ENCODE measurements at places on chromosomes 7 and 10.
A peak's percentile ranks its signal among the peaks of the same experiment; 100 is the strongest.

DNA sequence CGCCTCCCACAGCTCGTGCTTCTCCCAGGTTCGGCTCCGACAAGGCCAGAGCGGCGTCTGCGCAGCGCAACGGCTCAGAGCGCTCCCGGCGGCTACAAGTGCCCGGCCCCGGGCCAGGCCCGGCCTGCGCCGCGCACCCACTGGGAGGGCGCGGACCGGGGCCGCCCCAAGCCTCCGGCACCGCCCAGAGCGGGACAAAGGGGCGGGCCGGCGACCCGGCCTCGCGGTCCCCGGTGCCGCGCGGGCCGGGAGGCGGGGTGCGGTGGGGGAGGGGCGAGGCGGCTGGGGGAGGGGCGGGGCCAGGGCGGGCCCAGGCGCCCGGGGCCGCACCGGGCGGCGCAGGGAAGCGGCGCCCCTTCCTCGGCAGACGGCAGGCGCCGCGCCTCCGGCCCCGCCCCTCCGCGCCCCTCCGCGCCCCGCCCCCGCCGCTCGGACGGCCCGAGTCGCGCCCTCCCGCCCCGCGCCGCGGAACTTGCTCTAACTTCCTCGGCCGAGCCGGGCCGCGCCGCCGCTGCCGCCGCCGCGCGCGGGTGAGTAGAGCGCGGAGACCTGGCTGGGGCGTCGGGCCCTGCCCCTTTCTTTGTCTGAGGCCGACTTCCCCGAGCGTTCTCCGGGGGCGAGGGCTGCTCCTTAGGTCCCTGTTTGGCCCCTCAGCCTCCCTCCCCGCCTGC is at the start of gene TSPAN14:
TSS of gene TSPAN14 (plus strand) at position 469 of the 671 bp plus-strand sequence. CDS start 34,924 bp downstream, outside the sequence.
- peak; percentile 67 for DNase-seq

GRCh38 chr10:104591441-104591840 is 49.6 kb upstream of the SORCS3 start:
- DNase-seq, result no peak

DNA sequence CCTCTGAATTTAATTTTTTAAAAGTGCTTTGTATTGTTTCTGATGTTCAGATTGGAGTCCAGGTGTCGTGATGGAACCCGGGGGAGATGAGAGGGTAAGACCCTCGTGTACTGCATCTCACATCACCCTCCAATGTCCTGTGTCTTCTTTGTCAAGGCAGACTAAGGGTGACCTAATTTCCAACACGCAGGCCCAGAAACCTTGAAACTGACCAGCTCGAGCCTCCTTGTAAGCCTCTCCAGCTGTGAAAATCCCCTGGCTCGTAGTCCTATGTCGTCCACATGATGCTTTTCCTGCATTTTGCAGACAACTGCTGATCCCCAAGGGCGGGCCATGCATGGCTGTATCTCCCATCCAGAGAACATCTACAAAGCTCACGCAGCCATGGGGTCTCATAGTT is 220.2 kb downstream of the ARHGAP12 start:
- DNase-seq, result no peak

DNA sequence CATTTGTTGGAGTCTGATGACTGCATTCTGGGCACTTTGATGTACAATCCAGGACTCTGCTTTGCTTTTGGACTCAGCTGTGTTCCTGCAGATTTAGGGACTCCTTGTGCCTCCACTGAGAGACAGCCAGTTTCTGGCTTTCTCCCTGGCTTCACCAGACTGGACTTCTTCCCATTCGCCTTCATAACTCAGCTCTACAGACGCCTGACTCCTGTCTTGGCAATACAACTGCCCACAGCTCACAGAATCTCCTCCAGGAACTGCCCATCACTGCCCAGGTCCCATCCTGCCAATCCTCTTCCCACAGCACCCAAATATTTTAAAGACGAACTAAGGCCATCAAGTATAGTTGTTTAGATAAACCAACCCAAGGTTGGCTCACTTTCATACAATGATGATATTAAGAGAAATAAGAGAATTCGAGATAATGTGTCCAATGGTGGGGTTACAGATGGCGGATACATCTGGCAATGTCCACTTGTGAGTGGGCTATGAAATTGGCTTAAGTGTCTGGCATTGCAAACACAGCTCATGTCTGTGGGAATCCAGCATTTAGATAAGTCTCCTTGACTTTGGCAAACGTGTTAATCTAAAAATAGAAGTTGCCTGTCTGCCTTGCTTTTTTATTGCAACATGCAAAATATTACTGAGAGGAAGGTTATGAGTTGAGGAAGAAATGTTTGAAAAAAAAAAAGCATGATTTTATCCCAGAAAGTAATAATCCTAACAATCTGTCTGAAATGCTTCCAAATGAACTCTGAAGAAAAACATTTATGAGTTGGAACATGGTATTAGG is 95.1 kb downstream of the ITGA8 start:
- DNase-seq, result no peak

DNA sequence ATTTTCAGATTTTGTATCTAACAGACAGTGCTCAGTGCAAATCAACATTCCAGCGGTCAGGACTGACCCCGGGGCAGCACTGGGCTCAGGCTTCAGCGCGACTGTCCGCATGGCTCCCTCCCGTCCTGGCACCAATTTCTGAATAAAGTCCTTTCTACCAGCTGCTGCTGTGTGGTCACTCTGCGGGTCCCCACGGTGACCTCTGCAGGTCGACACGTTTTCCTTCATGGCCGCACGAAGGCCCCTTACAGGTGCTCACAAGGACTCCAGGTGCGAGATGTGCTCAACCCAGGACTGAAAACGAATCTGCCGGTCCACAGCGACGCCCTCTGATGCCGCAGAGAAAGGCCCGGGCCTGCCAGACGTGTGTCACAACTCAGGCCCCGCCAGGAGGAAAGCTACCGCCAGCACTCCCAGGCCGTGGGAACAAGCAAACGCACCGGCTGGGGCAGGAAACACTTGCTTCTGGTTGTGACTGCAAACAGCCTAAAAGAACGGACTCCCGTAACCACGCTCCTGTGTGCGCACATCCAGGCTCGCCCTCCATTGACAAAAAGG is 3.7 kb upstream of the UTF1 start:
- no peak for DNase-seq

DNA sequence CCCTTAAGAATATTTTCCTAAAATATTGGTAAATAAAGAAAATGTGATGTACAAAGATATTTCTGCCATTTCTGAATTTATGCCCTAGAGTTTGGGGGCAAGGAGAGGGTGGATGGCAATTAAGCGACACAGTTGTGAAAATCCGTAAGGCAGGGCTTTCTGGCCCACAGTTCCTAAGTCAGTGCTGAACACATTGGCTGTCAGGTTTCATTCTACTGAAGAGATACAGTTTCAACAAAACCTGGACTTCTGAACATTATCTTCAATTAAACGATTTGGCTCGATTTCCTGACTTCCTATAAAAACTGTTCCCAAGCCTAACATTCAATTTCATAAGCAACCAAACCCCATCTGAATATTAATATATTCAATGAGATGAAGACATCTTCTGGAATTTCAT is 61.1 kb upstream of the NEBL start:
- DNase-seq, result no peak

DNA sequence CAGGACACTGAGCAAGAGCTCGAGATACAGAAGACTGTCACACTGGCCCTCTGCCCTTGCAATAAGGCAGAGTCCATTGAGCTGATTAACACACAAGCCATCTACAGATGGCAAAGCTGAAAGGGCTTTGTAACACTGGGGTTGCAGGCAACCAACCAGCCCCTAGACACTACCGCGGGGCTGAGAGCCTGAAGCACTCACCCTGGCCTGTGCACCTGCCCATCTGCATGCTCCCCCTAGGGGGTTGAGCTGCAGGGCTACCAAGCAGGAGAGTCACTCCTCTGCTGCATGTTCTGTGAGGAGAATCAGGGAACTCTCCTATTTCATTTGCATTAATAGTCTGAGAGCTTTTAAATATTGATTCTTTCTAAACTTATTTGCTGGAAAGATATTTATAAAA is 128.1 kb upstream of the VIPR2 start:
- DNase-seq, result no peak

DNA sequence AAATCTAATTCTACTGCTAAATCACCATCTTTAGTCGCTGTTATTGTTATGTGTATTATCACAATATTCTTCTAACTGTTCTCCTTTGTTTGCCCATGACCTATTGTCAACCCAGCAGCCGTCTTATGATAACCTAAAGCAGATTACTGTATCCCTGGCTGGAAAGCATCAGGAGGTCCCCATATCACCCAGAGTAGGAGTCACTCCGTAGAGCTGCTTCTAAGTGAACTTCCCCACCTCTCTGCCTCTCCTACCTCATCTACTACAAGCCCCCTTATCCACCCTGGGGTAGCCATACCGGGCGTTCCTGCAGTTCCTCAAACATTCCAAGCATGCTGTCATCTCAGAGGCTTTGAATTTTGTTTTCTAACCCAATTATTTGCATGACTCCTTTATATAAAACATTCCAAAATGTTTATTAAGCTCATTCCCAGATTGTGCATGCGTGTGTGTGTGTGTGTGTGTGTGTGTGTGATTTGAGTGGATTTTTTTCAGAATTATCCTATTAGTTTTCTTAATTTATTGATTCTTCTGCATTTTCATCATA is 39.7 kb downstream of the POU6F2 start:
- DNase-seq, result no peak

GRCh38 chr10:124289851-124290795 is 128.6 kb downstream of the OAT start:
- no peak for DNase-seq

DNA sequence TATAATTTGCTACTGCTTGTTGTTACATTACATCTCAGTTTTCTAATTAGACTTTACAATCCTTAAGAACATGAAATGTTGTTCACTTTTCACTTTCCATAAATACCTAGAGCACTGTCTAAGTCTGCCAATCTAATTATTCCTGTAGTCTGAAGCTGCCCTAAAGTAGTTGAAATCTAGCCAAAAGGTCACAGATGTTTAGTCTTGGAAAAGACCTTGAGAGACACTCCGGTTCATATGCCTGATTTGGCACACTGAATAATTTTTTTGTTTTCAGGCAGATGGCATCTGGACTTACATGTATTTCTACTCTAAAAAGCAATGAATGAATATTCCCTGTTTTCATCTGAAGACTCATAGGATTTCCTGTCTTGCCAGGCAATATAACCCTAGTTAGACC is 359.1 kb downstream of the ANKRD7 start:
- DNase-seq, result no peak

- no peak for DNase-seq
Observed at GRCh38 chr10:7406712-7407333, 4.0 kb downstream of the SFMBT2 start.

DNA sequence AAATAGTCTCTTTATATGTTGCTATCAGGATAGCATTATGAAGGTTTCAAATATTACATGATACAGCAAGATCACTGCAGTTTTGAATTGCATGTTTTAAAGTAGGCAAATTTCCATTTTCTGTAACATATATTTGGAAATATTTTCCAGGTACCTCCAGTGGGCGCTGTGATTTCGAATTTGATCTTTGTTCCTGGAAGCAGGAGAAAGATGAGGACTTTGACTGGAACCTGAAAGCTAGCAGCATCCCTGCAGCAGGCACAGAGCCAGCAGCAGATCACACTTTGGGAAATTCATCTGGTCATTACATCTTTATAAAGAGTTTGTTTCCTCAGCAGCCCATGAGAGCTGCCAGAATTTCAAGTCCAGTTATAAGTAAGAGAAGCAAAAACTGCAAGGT is 299.0 kb downstream of the MALRD1 start:
- DNase-seq, result no peak

DNA sequence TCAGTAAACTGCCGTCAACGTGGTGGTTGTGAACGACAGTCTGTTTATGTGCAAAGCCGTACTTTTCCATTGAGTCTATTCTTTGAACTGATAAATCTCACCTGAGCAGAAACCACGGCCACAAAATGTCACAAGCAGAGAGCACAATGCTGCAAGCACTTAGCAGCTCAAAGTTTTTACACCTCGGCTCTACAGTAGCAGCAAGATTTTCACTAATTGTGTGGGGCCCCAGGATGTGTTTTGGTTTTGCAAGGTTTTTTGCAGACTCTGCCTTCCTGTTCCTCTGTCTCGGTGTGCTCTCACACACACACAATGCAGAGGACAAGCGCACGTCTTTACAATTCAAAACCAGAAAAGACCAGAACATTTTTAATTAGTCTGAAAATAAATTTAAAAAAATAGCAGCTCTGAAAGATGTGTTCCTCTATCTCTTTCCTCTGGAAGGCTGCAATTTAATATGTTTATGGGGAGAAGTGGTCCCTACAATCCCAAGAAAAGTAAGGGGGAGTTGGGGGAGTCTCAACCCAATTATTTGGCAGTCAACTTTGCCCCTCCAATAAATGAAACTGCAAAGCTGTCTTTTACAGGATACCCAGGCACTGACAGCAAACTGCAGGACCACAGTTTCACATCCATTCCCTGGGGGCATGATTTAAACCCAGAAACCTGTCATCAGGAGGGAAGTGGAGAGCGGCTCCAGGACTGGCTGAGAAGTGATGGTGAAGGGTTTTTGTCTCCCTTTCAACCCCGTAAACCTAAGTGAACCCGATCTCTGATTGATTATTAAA is 73.8 kb upstream of the SFMBT2 start:
- DNase-seq, result no peak

- DNase-seq, result no peak
Observed at GRCh38 chr7:4642468-4643203, 39.5 kb upstream of the FOXK1 start.

DNA sequence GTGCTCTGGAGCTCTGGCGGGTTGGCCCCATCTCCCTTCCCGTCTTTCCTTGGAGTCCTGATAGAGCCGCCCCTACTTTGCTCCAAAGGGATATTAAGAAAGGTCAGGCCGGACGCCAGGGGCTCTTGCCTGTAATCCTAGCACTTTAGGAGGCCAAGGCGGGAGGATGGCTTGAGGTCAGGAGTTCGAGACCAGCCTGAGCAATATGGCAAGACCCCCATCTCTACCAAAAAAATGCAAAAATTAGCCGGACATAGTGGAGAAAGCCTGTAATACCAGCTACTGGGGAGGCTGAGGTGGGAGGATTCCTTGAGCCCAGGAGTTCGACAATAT is 313 bp upstream of the MLXIPL start:
- no peak for DNase-seq

DNA sequence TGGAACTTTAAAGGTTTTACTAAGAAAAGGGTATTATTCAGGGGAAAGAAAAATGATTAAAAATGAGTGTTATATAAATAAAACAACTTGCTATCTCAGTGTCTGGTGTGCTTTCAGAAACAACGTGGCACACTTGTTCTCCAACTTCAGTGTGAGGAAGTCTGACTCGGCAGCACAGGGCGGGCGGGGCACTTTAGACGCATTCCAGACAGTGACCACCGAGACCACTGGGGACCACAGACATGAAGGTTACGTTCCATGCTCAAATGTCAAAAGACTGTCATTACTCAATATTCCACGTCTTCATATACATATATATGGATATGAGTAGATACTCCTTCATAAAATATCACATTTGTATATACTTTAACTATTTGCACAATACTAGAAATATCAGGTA is 87.0 kb downstream of the LARP4B start:
- DNase-seq, result no peak

GRCh38 chr10:127935071-127935561 is 28.2 kb downstream of the PTPRE start:
- no peak for DNase-seq

- no peak for DNase-seq
Observed at GRCh38 chr10:484925-485661, 204.4 kb downstream of the DIP2C start.

GRCh38 chr10:123741711-123742110 is 75.6 kb downstream of the GPR26 start:
- no peak for DNase-seq

All from mesothelial cell of epicardium (in vitro differentiated cells).